Daoy (cell line): ENCODE measurements at places on chromosomes 11 and 22. TPM values are rescaled to one million over a fixed set of nuclear protein-coding genes. Genes with fewer than 3 reads are reported as not detected.

GRCh38 chr11:83971063-83971462 lies 684.9 kb upstream of the CCDC90B start:
- DNase-seq: no peak

Gene DEAF1
- total RNA-seq: 21.7 and 25.5 TPM in 2 replicates

DNA sequence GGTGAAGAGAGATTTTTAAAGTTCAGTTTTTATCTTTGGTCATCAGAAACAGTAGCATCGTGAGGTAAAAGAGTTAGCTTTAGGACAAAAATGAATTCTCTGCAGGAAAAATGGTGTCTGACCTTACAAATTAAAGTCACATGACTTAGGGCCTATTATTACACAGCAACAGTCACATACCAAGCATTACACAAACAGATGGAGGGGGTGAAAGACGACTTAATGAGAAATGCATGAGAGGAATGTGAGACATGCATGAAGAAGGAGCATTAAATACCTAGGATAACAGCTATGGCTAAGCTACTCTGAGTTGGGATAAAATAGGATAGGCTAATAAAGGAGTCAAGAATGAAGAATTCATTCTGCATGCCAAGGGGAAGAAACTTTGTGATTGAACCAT lies 77.5 kb downstream of the BLID start:
- DNase-seq: peak; percentile 15

GRCh38 chr22:28442264-28442710 lies 237.4 kb downstream of the TTC28 start:
- peak; percentile 84 for DNase-seq

Gene FOLR1
- total RNA-seq: not detected in 2 replicates

DNA sequence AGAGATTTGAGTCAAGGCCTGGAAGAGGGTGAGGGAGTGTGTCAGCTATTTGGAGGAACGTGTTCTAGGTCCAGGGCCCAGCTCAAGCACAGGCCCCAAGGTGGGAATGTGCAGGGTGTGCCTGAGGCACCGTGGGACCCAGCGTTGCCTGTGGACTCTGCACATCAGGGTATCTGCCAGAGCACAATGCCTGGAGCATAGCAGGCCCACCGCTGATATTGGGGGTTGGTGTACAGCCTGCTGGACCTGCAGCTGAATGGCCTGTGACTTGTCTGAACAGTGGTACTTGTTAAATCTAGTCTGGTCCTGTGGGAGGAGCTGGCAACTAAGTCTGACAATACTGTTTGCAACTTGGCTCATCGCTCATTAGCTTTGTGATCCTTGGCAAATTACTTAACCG lies 131.7 kb downstream of the GRIK4 start:
- DNase-seq: no peak

- no peak for DNase-seq
Observed at GRCh38 chr11:12121011-12121410, 10.6 kb downstream of the MICAL2 start.

GRCh38 chr11:118311518-118311917 lies 7.0 kb downstream of the CD3E start:
- no peak for DNase-seq
